ENCODE measurements at places on chromosomes 4 and X.

DNA sequence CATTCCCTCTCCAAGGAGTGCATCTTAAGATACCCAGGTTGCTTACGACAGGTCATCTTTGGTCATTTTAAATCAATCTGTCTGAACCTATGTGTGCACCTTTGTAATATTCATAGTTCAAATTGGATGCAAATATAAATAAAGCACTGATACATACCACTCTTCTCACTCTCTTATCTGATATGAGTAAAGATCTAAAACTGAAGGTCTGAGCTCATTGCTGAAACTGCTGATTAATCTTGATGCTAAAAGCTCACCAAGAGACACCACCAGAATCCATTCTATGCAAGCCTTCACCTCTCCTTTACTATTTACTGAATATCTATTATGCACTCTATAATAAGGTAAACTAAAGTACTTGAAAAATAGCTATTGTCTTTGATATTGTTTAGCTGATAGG, 16.6 kb downstream of the HSD17B13 start:
- DNase-seq = no peak

- no peak for DNase-seq
Measured at GRCh38 chr4:39825090-39825489, 127.2 kb downstream of the UBE2K start.

- DNase-seq = no peak
Measured at GRCh38 chr4:143411527-143412419, 75.1 kb downstream of the GAB1 start.

DNA sequence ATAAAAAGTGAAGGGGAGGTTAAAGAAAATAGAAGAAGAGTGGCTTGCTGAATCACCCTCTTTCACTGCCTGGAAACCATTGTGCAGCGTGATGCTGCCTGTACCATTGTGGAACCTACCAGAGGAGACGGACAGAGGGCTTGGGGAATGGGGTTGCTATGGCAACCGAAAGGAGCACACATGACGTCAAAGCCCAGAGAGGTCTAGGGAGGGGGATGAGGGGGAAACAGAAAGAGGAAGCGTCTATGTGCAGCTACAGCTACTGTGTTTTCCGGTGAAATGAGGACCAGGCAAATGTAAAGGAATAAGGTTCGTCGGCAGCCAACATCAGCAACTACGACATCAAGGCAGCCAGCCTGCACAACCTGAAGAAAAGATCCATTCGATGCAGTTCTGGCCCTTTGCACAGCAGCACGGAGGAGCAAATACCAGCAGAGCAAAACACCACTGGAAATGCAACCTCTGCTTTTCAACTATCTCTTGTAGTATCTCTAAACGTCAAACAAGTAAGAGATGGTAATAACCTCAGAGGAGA, at the start of gene MAPK10:
MAPK10 (minus strand) TSS at position 110 of the 535 bp plus-strand sequence.
- DNase-seq = peak; percentile 12

DNA sequence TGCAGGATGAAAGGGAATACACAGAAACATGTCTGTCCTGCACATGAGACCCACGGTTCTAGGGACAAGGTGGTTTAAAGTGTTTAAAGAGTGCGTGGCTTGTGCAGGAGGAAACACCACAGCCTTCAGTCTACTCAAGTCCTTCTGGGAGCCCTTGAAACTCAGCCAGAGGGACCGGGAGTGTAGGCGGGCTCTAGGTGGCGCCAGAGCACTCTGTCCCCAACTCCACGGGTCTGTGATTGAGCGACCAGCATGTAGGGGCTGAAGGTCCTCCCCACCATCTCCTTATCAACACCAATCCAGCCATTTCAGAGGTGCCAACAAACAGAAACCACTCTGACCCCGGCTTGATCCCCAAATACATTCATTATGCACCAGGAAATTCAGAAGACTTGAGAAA, 82.0 kb upstream of the CLDN34 start:
- peak; percentile 43 for DNase-seq

- no peak for DNase-seq
Measured at GRCh38 chr4:83712890-83713289, 177.0 kb downstream of the GPAT3 start.

- DNase-seq = no peak
Measured at GRCh38 chrX:71621603-71622002, 3.3 kb upstream of the CXCR3 start.

- DNase-seq = peak; percentile 33
Measured at GRCh38 chr4:40629401-40630334, at the start of gene RBM47. TSS of gene RBM47 (minus strand) at chr4:40629864. CDS start at chr4:40438893, 190,971 bp downstream.

DNA sequence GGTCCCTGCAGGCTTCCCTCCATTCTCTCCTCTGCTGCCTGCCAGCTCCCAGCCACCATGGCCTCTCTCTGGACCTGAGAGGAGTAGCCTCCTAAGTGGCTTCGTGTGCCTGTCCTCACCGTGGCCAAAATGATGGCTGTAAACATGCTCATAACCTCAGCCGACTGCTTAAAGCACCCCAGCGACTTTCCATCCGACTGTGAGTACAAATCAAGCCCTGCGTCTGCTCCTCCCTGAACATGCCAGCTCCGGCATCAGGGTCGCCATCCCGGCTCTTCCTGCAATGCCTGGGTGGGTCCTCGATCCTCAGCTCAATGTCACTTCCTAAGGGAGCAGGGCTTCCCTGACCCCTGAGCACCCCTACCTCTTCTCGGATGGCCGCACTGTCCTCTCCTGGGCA, 3.3 kb upstream of the SORCS2 start:
- DNase-seq = no peak

DNA sequence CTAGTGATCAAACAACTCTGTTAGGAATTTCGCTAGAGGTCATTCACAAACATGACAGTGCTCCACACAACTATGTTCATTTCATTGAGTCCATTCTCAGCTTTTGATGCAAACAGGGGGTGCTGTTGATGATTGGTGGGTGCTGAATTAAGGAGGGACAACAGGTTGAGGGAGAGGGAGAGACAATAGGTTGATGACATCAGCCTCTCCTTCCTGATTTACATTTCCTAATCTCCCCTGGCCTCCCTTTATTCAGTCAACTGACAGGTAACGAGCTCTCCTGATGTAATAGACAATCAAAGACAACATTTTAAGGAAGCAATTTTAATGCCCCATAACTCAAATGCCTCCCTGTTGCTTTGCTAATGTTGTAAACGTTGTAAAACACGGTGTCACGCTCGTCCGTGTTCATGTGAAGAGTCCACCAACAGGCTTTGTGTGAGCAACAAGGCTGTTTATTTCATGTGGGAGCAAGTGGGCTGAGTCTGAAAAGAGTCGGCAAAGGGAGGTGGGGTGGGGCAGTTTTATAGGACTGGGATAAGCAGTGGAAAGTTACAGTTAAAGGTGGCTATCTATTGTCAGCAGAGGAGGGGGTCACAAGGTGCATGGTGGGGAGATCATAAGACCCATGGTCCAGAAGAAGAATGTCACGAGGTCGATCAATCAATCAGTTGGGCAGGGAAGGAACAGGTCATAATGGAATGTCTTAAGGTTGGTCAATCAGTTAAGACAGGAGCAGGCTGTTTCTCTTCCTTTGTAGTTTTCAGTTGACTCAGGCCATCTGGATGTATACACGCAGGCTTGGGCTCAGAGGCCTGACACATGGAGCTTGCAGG, 4.8 kb upstream of the GAR1 start:
- DNase-seq = no peak

- DNase-seq = no peak
Measured at GRCh38 chr4:139692309-139693012, 26.8 kb downstream of the MGST2 start.

DNA sequence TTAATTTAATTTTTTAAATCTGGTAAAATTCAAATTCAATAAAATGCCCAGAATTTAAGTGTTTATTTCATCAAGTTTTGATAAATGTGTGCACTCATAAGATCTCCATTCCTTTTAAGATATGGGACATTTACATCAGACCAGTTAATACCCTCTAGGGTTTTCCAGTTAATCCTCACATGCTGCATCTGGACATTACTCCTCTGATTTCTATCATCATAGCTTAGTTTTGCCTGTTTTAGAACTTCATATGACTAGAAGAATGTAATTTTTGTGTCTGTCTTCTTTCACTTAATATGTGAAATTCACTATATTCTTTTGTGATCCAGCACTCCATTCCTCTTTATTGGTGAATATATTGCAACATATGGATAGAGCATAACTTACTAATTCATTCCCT, 727.7 kb upstream of the FAM241A start:
- no peak for DNase-seq

GRCh38 chr4:159551281-159551680, 448.4 kb downstream of the RAPGEF2 start:
- no peak for DNase-seq

DNA sequence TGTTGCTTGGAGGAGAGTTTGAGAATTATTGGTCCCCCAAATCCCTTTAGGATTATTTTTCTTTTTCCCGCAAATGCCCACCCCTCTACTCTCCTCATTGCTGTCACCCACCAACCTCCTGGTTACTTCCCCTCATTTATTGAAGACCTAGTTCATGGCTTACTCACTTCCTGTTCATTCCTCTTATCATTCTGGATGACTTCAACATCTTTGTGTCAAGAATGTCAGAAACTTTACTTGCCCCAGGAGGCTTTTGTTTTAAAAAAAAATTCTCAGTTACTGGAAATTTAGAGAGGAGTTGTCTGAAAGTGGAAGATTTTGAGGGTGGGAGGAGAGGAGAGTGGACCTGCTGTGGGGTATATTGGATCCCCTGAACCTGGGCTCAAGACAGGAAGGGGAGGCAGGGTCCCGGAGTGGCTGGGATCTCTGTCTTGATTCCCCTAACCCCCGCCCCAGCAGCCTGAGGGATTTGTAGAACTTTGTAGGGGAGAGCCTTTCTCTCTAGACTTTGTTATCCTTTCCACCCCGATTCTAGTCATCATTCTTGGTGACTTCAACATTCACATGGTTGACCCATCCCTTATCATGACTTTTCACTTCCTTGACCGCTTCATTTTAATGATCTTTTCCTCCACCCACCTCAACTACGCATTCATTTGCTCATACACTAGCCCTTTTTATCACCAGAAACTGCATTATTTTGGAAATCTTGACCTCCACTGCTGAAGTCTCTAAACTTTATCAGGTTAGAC, 69.9 kb upstream of the ESX1 start:
- no peak for DNase-seq

GRCh38 chr4:158816955-158817354, 48.1 kb downstream of the FNIP2 start:
- DNase-seq = no peak

DNA sequence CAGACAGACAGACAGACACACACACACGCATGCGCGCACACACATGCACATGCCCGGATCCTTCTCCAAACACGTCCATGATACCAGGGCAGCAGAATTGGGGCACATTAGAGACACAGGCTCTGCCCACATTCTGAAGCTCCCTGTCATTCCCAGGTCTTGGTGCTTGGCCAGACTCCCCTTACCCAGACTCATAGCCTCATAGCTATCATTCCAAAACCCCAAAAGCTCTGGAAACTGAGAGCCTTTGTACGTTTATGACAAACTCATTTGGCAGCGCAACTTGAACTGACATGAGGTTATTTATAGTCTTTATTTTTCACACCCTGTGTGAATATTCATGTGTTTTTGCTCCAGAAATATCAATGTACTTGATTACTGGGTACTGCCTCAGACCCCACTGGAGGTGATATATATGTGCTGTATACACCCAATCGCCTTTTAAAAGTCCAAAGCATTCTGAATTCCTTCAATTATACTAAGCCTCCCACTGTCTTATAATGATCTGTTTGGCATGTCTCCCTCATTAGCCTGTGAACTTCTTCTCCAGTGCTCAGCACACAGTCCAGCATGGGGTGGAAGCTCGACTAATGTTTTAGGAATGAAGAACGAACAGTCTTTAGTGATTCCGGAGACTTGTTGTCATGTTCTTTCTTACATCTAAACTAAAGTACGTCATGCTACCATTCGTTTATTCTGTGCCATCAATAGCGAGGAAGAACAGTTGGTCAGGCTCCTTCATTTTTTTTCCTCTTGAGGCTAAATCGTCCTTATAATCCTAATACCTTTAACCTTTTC, 45.0 kb downstream of the RTL9 start:
- no peak for DNase-seq

DNA sequence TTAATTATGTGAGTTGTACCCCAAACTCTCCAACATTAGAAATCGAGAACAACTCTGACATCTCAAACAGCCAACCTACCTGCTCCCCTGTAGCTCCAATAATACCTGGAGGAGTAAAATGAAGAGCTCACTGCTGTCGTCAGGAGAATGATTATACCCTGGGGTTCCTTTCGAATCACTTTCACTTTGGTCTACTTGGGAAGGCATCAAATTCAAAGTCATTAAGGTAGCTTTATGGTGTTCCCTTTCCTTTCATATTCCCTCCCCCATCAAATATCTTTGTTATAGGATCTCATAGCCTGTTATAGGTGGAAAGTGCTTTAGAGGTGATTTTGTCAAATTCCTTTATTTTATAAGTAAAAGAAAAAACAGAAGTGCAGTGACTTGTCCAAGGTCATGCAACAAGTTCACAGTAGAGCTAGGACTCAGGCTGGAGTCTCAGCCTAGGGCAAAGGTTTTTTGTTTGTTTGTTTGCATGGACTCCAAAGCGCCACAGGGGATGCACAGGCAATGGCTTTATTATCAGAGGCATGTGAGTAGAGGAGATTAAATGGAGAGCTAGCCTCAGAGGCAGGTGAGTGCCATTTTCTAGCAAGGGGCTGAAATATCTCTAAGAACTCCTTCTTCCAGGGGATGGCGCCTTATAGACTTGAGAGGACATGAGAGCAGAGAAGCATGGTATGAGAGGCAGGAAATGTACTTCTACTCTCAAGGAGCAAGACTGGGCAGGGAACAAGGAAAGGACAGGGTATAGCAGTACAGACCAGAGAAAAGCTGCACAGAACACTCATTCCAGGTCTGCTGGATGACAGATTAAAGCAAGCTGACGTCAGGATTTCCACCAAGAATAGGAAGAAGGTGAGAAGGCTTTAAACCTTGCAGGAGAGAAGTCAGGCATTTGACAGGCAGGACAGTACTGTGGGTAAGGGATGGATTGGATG, 262.1 kb upstream of the GPC4 start:
- no peak for DNase-seq

- no peak for DNase-seq
Measured at GRCh38 chr4:5611750-5612149, 96.6 kb downstream of the EVC2 start.

GRCh38 chr4:148445071-148445859, 3.1 kb upstream of the NR3C2 start:
- DNase-seq = peak; percentile 52

DNA sequence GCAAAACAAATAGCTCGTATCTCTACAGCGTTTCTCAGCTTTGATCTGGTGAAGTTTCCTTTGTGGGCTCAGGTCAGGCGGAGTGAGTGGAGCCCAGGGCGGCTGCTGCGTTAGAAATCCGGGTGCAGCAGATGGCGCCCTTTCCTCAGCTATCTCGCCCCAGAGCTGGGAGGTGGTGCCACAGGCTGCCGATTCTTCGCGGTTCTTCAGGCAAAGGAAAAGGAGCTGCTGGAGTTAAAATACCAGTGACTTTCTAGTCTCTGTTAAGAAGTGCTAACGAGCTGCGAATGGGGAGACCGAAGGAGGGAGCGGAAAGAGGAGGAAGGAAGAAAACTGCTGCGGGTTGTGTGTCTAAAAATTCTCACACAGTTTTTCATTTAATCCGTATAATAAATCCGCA, 114.6 kb downstream of the CPE start:
- DNase-seq = peak; percentile 66

DNA sequence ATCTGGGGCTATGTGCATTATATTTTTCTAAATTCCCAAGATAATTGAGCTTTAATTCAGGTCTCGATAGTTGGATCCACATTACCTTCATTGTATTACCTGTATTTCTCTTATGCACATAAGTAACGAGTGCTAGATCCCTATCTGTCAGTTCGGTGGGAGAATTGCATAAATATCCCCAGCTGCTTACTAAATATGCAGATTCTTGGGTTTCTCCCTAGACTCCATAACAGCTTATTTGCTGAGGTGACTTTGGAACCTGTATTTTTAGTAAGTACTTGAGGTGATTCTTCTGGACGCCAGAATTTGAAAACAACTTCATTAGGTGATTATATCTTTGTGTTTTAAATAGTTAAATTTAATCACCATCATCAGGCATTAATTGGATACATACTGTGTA, 15.0 kb downstream of the UGT8 start:
- DNase-seq = no peak

All from activated T-cell treated with anti-CD3 and anti-CD28 coated beads for 48 hours (primary cell).